ENCODE measurements at places on chromosomes 12 and 14.
A peak's percentile ranks its signal among the peaks of the same experiment; 100 is the strongest.

GRCh38 chr12:12488296-12488695, 74.4 kb downstream of the DUSP16 start:
- DNase-seq: no peak

- DNase-seq: no peak
These were observed 45.8 kb downstream of the DRAM1 start for GRCh38 chr12:101923045-101923718.

DNA sequence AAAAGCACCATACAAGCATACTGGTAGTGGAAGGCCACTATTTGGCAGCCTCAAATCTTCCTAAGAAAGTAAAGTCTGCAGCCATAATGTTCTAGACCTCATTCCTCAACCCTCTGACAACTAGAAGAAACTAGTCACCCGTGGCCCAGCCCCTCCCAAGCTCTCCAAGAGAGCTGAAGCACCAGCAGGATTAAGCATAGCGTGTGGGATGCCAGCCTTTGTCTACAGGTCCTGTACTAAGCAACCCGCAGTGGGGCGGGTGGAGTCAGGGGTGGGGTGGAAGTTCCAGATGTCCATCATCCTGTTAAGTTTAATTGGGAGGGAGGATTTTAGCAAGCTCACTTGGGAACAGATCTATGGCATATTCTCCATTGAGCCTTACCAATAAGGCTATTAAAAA, 14.2 kb downstream of the SLC11A2 start:
- DNase-seq: no peak

DNA sequence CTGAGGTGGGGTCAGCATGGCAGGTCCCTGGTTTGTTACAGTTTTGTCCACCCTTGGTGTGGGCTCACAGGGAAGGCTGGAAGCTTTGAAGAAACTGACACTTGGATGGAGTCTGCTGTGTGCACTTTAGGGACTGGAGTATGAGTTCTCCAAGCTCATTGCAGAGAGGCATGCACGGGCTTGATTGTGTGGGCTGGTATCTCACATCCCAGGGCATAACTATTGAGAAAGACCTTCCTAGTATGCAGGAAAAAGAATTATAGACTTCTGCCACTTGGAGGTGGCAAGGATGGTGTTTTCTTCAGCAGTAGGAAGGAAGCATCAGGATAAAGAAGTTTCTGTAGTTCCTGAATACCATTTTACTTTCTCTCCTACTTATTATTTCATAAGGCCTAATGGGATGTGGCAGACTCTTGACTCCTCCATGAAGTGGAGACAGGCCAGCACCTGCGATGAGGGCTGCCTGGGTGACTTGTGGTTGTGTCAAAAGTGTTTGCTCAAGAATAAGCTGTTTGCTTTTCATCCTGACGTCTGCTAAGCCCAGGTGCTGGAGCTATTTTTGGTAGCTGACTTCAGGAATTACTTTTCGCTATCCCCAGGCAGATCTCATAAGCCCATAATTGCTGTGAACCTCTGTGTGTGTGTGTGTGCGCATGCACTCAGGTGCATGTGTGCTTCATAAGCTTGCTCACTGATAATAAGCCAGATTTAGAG, 125.8 kb downstream of the KTN1 start:
- DNase-seq: peak; percentile 98

DNA sequence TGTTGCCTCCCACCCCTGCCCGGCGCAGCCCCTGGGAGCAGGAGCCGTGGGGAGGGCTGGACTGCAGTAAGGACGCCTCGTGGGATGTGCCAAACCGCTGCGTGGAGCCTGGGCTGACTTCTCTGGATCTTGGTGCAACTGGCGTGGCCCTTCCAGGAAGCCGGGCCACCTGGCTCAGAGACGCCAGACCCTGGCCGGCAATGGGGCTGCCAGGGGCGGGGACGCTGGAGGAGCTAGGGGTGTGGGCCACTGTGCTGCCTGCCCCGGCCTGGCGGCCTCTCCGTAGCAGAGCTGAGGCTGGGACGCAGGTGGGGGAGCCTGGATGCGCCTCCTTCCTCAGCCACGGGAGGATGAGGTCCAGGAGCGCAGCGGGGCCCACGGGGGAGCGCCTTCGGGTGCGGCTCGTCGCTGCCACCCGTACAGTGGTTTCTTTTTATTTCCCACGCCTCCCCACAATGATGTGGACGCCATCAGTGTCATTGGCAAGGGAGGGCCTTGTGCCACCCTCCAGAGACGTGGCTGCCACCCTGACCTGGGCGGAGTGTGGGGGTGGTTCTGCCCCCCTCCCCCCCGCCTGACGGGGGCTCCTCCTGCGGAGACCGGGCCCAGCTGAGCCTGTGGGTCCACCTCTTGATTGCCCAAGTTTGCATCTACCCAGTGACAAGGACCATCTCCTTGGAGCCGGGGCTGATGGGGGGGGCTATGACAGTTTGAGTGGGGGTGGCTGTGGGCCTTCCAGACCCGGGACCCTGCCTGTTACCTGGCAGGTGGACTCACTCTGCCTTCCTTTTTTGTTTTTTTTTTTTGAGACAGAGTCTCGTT, 11.3 kb downstream of the DDX51 start:
- DNase-seq: no peak

DNA sequence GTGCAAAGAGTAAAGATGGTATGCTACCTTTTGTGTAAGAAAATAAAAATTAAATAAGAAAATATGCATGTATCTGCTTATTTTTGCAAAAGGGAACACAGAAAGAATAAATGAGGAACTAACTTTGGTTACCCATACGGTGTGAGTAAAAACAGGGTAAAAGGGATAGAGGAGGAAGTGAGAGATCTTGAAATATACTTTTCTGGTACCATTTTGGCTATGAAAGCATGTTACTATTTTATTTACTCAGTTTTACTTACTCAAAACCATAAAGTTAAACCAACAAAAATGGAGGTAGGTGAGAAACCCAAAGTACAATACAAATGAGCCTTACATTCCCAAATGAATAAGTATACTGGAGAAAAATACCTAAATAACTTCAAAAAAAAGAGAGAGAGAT, 122.0 kb upstream of the EGLN3 start:
- DNase-seq: no peak

DNA sequence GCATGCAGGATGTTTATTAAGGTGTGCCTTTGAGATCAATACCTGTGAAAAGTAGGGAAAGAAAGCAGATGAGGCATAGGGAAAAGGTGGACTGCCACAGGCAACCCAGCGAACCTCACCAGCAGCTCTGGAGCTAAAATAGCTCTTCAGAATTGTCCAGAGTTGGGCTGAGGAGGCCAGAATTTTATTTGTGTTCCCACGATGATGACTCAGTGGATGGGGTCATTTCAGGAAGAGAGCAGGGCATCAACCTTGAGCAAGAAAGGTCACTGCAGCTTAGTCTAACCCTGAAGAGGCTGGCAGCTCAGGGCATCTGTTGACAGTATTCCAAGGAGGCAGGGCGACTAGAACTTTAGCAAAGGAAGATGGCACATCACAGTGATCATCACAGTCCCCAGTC, 696.1 kb downstream of the DIO2 start:
- no peak for DNase-seq

- no peak for DNase-seq
These were observed 15.6 kb downstream of the TPH2 start for GRCh38 chr12:71954083-71954778.

DNA sequence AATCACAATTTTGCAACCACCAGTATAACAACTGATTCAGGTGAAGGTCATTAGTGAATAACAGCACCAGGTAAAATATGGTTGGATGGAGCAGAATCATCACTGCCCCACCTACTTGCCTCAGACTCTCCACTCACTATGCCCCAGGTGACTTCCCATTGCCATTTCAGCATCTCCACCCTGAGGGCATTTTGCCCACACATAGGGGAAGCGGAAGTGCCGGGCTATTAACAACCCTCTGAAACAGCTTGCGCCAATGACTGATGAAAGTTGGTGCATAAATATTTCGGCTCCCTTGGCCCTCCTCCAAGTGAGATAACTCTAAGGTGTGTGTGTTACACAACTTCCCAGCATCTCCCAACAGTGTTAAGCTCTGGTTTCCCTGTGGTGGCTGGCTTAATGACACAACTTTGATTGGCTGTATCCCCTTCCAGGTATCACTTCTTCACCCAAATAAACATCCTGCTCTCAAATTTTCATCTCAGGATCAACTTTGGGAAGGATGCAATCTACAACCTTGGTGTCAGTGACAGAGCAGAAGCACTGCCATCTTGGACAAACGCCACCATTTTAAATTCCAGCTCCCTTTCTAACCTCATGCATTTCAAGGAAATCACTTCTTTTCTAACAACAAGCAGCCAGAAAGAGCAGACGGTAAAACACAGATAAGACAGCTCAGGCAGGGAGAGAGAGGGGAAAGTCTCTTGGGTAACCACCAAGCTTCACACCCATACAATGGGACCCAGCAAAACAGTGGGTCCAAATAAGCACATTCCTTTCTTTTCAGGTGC, 73.6 kb upstream of the PPP2R5C start:
- no peak for DNase-seq

- DNase-seq: peak; percentile 15
These were observed 79.9 kb downstream of the BCL11B start for GRCh38 chr14:99192028-99192621.

DNA sequence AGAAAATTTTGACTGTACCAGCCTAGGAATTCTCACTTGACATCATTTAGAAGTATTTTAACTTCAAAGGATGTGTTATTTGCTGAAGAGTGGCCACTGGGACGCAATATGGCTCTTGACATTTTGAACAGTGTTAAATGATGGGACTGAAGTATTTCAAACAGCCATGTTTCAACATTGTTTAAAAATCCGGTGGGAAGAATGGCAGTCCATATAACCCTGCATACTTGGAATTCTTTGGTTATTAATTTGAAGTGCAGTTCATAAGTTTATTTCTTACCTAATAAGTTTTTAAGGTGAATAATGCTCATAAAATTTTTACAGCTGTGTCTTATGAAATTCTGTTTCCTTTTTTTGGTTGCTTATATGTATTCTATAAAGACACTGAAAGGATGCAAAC, 8.3 kb downstream of the TMTC2 start:
- no peak for DNase-seq

GRCh38 chr14:88993946-88994345, 169.5 kb downstream of the TTC8 start:
- no peak for DNase-seq

GRCh38 chr12:84135586-84136279, 776.9 kb downstream of the SLC6A15 start:
- no peak for DNase-seq

GRCh38 chr12:88416786-88417185, 163.5 kb downstream of the KITLG start:
- DNase-seq: peak; percentile 64

GRCh38 chr14:104852280-104852663, 12.8 kb upstream of the CEP170B start:
- DNase-seq: no peak

DNA sequence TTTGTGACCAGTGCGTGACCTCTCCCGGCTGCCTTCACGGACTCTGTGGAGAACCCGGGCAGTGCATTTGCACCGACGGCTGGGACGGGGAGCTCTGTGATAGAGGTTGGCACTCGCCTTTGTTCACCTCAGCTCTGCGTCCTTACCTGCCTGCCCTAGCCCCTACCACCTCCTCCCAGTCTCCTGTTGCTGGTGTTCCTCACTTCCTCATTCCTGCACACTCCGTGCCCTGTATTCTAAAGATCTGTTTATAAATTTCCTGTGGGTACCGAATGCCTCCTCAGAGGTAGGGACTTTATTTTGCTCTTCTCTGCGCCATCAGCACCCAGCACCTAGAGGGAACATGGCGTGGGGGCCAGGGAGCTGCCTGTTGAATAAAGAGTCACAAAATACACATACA, 2.3 kb downstream of the DLK1 start:
- DNase-seq: no peak

DNA sequence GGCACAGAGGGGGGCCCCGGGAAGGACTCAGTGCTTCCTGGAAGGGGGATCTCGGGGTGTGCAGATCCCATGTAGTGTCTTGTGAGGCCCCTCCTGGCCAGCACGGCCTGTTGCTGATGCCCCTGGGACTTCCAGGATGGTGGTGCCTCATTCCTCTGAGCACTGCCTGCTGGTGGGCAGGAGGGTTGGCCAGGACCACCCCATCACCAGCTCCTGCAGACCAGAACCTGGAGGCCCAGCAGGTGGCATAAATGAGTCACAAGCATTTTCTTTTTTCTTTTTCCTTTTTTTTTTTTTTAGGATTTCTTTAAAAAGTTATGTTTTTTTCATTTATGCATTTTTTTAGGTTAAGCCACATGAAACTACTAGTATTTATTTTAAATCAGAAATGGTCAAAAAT, 8.0 kb downstream of the MMP17 start:
- no peak for DNase-seq

DNA sequence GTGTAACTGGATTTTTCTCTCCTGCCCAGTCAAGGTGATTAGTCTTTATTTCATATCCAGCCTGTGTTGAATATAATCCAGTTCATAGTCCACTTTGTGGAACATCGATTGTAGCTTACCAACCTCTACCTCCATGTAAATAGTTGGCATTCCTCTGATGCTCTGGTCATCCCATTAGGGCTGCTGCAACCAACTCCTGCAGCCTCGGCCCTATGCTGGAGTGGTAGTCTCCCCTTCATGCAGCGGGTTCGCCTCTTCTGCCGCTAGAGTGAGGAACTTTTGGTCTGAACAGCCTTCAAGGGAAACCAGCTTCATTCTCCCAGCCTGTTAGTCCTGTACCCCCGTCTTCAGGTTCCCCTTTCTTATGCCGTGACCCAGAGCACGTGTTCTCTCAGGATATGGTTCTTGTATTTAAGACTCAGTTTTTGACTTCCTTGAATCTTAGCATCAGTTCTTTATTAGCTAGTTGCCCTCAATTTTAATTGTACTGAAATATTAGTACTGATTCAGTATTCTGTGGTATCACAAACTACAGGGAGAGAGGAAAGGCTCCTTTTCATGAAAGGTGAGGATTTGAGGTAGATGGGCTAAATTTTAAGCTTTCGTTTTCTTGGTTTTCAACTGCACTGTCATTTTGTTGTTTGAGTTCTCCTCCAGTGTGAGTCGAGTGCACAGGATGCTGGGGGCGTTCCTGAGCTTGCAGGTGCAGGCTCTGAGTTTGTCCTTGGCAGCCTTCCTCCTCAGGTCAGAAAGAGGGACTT, 33.2 kb downstream of the ZNF664 start:
- DNase-seq: no peak

GRCh38 chr12:56346675-56347074, 8.0 kb downstream of the IL23A start:
- no peak for DNase-seq
